ENCODE measurements at places on chromosomes 3 and 15.

- DNase-seq = no peak
Observed at GRCh38 chr15:72169236-72169920, 28.2 kb downstream of the GRAMD2A start.

GRCh38 chr15:76868740-76869139, 36.4 kb downstream of the SCAPER start:
- no peak for DNase-seq

- no peak for DNase-seq
Observed at GRCh38 chr15:38253351-38253781, 730 bp downstream of the SPRED1 start.

DNA sequence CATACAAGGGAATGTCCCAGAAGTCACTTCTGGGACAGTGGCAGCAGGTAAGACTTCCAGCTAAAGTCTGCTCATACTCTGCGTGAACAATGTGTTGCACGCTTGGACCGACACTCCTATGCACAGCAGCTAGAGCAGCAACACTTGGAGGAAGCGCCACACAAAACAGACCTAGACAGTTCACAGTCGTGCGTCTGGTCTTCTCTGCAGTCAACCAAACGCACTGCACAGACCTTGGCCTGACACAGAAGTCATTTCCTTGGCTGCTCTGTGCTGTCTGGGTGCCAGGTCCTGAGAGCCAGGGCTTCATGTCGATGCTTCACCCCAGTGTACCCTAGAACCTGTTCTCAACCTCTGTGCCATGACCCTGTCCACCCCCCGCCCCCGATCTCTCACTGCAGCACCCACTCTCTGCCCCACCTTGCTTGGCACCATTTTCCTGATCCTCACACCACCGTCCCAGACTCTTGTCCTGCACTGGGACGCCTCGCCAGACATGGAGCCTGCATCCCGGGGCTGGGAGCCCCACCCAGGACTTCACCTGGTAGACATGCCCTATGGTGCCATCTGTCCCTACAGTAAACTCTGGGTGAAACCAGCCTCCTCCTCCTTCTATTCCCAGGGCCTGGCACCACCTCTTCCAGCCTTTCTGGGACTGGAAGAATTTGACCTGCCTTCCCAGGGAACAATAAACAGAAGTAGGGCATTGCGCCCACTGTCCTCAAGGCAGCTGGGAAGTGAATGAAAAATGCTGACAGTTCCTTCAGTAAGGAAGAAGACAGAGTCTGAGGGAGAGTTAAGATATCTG, 3.1 kb downstream of the ATP10A start:
- DNase-seq = no peak

DNA sequence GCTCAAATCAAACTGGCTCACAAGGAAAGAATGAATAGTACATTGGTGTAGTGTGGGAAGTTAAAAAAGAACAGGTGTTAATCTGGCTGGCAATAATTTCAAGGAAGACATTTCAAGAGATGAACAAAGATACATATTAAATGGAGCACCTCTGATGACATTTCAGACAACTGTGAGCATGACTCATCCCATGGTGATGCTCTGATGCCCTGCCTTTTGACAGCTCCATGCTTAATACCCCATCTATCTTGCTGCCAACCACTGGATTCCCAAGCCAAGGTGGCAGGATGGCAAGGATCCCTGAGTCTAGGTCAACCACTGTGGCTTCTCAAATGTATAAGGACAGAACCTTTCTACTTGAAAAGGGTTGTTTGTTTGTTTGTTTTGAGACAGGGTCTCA, 29.3 kb downstream of the LRRC2 start:
- DNase-seq = no peak

- DNase-seq = no peak
Observed at GRCh38 chr3:62405566-62405965, 32.2 kb upstream of the FEZF2 start.

- DNase-seq = no peak
Observed at GRCh38 chr3:172317984-172318383, 130.3 kb downstream of the GHSR start.

- DNase-seq = no peak
Observed at GRCh38 chr15:28932361-28932760, 46.6 kb downstream of the APBA2 start.

DNA sequence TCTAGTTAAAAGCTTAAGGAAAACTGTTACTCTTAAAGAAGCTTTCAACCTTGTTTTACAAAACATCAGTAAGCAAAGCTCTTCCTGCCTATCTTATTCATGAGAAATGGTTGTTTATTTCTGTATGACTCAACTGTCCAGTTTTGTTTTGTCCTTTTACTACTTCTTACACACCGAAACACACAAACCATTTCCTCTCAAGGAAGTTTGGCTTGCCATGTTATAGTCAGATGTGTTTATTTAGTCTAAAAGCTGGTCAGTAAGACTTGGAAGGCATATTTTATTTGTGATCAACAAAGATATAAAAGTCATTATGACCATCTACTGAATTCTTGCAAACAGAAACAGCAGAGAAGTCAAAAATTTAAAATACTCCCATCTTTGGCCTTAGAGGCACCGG, 53.2 kb upstream of the RBSN start:
- no peak for DNase-seq

- no peak for DNase-seq
Observed at GRCh38 chr3:70952033-70952747, 631.3 kb downstream of the FOXP1 start.

DNA sequence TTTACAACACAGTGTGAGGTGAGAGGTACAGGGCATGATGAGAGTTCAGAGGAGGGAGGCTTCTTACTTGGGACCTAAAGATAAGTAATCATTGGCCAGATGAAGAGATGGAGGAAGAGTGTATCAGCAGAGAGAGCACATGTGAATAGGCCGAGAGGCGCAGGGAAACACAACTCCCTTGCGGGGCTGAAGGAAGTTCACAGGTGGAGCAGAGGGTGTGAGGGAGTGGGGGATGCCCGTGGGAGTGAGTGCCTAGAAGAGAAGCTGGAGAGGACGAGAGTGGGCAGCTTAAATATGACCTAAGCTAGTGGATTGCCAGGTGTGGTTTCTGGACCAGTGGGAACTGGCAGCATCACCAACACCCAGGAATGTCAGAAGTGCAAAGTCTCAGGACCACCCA, 98.2 kb upstream of the TBC1D5 start:
- no peak for DNase-seq

DNA sequence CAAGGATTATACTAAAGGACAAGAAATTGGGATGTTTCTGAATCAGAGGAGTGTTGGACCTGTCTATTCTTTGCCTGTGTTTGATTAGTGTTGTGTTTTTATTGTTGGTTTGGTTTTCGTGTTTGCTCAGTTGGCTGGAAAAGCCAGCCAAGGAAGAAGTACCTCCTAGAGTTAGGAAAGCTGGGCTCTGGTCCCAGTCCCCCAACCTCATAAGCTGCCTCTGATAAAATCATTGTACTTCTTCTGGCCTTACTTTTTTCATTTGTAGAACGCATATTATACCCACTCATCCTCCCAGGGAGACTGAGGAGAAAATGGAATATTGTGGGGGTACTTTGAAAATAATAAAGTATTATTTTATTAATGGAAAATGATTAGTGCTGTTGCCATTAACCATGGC, 177.4 kb upstream of the TRIM42 start:
- DNase-seq = no peak

- no peak for DNase-seq
Observed at GRCh38 chr3:143901105-143901504, 52.8 kb upstream of the SLC9A9 start.

DNA sequence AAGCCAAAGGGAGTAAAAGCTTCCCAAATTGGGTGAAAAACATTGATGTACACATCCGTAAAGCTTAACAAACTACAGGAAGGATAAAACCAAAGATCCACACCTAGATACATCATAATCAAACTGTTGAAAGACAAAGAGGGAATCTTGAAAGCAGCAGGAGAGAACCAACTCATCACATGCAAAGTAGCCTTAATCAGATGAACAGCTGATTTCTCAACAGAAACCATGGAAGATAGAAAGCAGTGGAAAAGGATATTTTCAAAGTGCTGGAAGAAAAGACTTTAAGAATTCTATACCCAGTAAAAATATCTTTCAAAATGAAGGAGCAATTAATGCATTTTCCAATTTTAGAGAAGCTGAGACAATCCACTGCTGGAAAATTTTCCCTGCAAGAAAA, 36.8 kb downstream of the CHRNA7 start:
- DNase-seq = no peak

GRCh38 chr15:61115241-61115640, 113.9 kb downstream of the RORA start:
- no peak for DNase-seq

DNA sequence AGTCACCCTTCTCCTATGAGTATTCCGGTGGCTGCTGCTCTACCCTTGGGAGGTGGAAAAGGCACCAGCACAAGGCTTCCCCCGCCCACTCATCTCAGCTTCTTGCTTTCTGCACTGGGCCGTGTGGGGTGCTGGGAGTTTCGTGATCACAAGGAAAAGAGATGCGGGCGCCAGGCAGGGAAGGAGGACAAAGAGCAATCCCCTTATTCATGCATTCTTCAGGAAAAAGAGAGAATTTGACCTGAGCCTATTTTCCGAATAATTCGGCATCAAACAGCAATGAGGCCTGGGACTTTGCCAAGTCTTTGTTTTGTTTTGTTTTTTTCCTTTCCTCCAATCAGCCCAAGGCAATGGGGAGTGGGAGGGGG, 102.2 kb upstream of the LPP start:
- DNase-seq = no peak

DNA sequence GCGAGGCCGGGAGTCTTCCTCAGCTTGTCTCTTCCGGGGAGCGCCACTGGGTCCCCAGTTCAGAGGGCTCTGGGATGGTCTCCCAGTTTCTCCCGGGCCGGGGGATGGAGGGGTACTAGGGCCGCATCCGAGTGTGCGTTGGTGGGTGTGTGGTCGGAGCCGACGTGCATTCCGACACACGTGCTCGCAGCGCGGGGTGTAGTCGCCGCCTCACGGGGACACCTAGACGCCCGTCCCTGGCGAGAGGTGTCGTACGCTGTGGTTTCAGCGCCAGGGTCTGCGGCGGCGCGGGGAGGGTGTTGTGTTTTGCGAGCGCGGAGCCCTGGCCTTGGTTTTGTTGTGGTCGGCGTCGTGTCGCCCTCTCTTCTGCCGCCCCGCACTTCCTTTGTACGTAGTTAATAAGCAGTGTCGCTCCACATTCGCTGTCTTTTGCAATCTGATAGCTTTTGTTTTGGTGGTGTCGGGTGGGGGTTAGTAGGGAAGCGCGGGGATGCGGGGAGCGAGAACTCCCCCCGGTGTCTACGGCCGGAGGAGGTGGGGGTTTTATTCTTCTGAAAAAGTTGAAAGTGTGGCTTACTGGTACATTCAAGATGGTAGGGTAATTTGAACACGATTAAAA, 2.2 kb downstream of the IGF1R start:
- no peak for DNase-seq

GRCh38 chr3:9715136-9715535, 11.5 kb downstream of the CPNE9 start:
- DNase-seq = no peak

- no peak for DNase-seq
Observed at GRCh38 chr3:141979050-141979671, 102.7 kb downstream of the ATP1B3 start.

- DNase-seq = no peak
Observed at GRCh38 chr3:196985298-196985697, 16.7 kb upstream of the PIGZ start.

DNA sequence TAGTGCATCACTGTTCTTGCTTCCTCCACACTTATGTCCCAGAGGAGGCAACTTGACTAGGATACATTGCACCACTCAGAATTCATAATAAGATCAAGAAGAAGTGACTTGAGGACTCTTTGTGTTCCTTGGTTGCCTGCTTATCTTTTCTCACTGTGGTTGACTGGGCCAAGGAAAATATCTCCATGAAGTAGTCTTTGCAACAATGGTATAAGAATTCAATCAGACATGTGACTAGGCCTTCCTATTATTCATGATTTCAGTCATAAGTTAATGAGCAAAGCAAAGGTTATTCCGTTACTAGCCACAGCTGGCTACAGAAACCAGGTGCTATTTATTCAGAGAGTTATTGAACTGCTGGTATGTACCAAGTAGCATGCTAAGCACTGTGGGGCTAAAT, 359.3 kb downstream of the RORA start:
- no peak for DNase-seq

GRCh38 chr15:64476550-64476949, 16.2 kb downstream of the ZNF609 start:
- DNase-seq = no peak

DNA sequence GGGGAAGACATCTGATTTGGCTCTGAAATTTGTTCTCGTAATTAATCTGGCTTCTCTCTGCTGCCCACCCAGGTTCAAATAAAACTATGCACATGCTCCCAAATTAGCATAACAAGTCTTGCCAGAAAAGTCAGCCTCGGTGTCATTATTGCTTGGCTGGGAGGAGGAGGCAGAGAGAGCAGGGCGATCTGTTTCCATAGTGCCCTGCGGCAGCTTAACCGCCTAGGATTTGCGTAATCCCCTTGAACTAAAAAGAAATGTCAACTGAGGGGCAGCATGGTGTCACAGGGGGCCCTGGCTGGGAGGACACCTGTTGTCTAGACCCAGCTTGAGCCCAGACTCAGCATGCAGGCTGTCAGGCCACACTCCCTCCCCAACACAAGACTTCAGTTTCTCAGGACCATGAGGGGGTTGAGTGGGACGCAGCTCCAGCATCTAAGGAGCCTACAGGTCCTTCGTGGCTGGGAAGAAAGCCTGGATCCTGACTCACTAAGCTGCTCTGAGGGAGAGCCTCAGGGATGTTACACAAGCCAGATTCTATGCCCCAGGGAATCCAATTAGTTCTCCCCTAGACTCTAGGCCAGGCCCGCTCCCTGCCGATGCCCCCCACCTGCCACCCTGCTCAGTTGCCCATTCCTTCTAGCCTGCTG, 17.3 kb downstream of the MRPS11 start:
- DNase-seq = no peak

DNA sequence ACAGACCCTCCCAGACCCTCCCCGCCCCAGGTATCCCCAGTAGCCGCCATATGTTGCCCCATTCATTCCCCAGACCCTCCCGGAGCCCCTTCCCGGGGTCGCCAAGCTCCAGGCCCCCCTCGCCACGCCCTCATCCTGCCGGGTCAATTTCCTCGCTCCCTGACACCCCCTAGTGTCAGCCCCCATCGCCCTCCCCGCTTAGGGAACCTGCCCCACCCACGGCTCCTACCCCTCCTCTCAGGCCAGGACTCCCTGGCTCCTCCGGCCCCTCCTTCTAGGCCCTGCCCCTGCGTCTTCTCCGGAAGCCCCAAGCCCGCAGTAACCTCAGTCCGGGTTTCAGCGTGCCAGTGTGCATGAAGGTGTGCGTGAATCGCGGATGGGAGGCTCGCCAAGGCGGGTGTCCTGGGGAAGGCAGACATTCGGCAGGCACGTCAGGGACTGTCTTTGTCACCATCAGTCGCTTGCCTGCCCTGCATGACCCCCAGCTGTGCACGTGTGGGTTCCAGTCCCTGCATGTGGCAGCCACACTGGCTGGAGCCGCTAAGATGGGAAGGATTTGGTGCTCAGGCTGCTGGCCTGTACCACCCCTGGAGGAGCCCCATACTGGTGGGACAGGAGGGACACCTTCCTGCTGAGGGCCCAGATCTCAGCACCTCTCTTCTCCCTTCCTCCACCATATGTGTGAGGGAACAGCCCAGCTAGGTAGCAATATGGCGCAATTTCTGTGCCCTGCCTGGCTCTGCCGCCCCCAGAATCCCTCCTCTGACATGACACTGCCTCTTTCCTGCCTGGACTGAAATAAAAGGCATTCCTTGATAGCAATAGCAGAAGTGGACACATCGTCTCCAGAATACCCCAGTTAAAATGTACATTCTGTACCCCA, 693 bp downstream of the DISP2 start:
- DNase-seq = no peak
